ENCODE measurements at places on chromosomes 12 and 14. TPM values are rescaled to one million over a fixed set of nuclear protein-coding genes. Genes with fewer than 3 reads are reported as not detected.
A peak's percentile ranks its signal among the peaks of the same experiment; 100 is the strongest.

The AP5M1 gene
- polyA plus RNA-seq: 34.1 TPM

The TMEM253 gene
- 0.62 TPM for polyA plus RNA-seq

The FSCB gene
- not detected for polyA plus RNA-seq

The PRICKLE1 gene
- polyA plus RNA-seq: 19.0 TPM

The JPH4 gene
- 0.66 TPM for polyA plus RNA-seq

The GLT1D1 gene
- 1.6 TPM for polyA plus RNA-seq

The HOXC5 gene
- polyA plus RNA-seq: 0.52 TPM

The CLEC6A gene
- not detected for polyA plus RNA-seq

The SLC7A8 gene
- polyA plus RNA-seq: 2.9 TPM

The CCDC175 gene
- not detected for polyA plus RNA-seq

The PPP1R1A gene
- polyA plus RNA-seq: 72.4 TPM

DNA sequence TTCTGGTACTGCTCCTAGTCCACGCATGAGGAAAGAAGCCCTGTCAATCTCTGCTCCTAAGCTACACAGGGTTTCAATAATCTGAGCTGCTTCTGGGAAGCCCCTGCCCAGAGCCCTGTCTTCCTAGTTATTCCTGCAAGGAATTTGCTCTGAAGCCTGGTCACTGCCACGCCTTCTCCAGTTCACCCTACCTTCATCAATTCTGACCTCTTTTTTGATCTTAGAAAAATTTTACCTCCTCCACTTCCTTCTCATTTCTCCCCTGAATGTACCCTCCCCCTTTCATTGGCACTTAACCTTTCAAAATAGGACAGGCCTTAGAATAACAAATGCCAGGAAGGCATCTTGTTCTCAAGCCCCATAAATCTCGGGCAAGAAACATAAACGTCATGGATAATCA lies 14.9 kb upstream of the LRRK2 start:
- DNase-seq: no peak

DNA sequence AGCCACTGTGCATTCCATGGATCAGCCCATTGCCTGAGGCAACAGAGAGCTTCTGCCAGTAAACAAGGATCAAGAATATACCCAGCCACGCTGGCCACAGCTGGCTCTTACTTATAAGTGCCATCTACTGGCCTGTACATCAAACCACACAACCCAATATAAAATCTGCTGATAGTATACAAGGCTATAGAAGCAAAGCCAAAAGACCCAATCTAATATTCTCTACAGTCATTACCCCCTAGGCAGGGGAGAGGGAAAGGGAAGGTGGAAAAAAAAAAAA lies 4.4 kb upstream of the FAM186B start:
- no peak for DNase-seq

- no peak for DNase-seq
Observed at GRCh38 chr12:80814453-80814852, 97.7 kb downstream of the MYF5 start.

DNA sequence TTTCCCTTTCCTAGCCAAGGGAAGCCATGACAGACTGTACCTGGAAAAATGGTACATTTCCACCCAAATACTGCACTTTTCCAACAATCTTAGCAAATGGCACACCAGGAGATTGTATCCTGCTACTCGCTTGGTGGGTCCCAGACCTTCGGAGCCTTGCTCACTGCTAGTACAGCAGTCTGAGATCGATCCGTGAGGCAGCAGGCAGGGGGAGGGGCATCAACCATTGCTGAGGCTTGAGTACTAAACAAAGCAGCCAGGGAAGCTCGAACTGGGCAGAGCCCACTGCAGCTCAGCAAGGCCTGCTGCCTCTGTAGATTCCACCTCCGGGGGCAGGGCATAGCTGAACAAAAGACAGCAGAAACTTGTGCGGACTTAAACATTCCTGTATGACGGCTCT lies 218.8 kb downstream of the LRIG3 start:
- no peak for DNase-seq

- DNase-seq: no peak
Observed at GRCh38 chr12:7951671-7952070, 15.7 kb upstream of the SLC2A3 start.

DNA sequence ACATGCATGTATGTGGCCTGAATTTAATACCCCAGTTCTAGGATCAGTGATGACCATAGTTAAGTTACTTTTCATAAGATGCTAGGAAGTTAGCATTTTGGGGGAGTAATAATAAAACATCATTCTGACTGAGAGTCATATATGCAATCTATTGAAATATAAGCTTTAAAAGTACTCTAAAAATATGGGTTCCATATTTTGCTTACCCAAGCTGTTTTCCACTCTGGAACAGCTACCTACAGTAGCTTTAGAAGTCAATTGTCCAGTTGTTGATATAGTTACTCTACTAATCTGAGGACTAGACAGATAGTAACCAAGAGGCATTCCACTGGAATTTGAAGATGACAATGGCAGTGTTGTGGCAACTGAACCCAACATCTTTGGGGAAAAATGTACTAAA lies 4.0 kb downstream of the LMNTD1 start:
- no peak for DNase-seq

DNA sequence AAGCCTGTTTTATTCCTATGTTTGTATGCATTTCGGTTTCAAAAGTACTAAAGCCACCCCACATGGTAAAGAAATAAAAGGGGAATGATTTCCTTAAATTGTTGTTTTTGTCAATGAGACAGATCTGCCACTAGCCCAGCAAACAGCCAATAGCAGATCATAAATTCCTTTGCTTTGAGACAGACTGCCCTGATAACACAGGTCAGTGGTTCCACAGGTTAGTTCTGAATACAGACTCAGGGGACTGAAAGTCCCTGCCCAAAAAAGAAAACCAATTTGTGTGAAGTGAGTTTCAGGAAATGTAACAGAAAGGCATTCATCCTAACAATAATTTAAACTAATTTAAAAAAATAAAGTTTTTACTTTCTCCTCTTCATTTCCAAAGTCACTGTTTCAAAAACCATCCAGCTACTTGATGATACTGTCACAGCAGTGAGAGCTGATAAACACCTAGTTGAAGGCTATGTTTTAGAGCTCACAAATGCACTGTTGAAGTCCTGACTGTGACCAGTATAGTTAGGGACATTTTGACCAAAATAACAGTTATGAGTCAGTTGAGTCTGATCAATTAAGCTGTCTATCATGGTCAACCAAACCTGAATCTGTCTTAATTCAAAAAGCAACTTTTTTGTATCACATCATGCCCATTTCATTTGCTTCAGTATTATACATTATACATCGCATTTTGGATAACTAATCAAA lies 77.7 kb downstream of the LGR5 start:
- DNase-seq: no peak

DNA sequence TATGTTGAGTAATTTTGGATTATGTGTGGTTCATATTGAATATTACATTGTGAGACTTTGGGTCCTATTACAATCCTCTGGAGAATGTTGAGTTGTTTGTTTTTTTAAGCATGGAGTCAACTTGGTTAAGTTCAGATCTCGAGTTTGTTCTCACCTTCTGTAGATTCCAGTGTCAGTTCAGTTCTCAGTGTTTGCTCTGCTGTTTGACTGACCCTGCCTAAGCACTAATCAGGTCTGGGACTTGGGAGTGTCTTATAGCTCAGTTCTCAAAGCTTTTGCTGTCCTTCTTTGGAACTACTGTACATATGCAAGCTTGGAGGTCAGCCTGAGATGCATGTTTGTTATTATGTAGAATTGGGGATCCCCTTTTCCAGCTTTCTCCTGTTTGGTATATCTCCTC lies 63.1 kb downstream of the DIP2B start:
- no peak for DNase-seq

GRCh38 chr14:21537090-21537424 lies 10.9 kb upstream of the SALL2 start:
- no peak for DNase-seq

GRCh38 chr12:54991991-54992375 lies 7.4 kb upstream of the TESPA1 start:
- no peak for DNase-seq

DNA sequence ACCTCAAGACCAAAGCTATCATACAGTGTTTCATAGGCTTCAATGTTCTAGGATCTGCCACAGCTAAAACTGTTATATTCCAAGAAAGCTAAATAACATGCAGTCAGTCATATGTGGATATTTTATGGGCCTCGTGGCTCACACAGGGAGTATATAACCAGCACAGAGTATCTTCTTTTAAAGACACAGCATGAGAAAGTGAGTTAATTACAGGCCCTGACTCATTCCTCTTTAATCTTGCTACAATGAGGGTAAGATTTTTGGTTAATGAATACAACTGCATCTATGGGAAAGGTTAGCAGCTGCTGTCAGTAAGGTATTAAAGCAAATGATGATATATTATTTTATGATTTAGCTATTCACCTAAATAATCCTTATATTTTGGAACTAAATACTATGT lies 111.0 kb downstream of the TRAFD1 start:
- no peak for DNase-seq

- DNase-seq: no peak
Observed at GRCh38 chr12:53974084-53975063, at the start of gene HOTAIR. HOTAIR (minus strand) TSS chr12:53974954.

- DNase-seq: peak; percentile 62
Observed at GRCh38 chr12:57085999-57086492, 2.9 kb upstream of the NAB2 start.

- DNase-seq: peak; percentile 51
Observed at GRCh38 chr12:68451261-68452077, 119.3 kb upstream of the MDM1 start.

DNA sequence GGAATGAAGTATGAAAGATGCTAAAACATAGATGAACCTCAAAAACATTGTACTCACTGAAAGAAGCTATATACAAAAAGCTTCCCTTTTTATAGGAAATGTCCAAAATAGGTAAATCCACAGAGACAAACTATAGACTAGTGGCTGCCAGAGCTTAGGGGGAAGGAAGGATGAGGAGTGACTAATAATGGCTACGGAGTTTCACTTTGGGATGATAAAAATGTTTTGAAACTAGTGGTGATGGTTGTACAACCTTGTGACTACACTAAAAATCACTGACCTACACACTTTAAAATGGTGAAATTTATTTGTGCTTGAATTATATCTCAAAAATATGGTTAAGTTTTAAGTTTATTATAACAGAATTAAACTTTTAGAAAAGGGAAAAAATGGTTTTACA lies 37.1 kb upstream of the AMN1 start:
- DNase-seq: no peak

DNA sequence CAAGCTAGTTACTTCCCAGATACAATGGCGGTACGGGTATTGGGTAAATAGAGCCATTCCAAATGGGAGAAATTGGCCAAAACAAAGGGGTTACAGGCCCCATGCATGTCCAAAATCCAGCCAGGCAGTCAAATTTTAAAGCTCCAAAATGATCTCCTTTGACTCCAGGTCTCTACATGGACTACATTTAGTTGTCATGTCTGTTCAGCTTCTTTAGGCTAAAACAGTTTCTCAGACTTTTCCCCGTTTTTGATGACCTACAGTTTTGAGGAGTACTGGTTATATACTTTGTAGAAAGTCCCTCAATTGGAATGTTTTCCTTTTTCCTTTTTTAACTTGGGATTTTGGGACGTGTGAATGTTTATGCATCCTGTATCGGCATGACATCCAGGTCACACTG lies 4.7 kb downstream of the NT5DC3 start:
- no peak for DNase-seq

DNA sequence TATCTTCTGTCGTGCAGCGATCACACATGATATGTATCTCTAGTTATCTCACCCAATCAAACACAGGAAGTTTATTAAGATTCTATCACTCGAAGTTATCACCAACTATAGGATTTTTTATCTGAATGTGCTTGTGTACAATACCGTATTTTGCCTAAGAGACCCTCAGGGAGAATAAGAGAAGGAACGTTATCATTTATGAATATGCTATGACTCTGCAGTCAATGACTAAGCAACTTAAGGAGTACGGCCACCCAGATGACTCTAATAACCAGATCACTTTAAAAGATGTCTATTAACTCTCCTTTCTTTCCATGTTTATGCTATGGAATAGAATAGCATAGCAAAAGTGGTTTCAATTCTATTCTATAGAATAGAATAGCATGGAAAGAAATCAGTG lies 486.4 kb downstream of the BCL11B start:
- no peak for DNase-seq
